Activated T-cell treated with anti-CD3 and anti-CD28 coated beads for 24 hours (primary cell): ENCODE measurements at places on chromosomes 2 and 18.

- DNase-seq = no peak
These were observed 103.2 kb downstream of the SLC8A1 start for GRCh38 chr2:40348665-40349064.

GRCh38 chr2:141513853-141514252, 617.0 kb downstream of the LRP1B start:
- no peak for DNase-seq

DNA sequence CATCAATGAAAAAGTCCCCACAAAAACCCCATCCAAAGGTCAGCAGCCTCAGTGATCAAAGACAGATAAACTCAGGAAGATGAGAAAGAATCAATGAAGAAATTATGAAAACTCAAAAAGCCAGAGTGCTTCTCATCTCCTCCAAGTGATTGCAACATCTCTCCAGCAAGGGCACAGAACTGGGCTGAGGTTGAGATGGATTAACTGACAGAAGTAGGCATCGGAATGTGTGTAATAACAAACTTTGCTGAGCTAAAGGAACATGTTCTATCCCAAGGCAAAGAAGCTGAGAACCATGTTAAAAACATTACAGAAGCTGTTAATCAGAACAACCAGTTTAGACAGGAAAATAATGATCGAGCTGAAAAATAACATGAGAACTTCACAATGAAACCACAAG, 442.8 kb upstream of the SYT4 start:
- no peak for DNase-seq

DNA sequence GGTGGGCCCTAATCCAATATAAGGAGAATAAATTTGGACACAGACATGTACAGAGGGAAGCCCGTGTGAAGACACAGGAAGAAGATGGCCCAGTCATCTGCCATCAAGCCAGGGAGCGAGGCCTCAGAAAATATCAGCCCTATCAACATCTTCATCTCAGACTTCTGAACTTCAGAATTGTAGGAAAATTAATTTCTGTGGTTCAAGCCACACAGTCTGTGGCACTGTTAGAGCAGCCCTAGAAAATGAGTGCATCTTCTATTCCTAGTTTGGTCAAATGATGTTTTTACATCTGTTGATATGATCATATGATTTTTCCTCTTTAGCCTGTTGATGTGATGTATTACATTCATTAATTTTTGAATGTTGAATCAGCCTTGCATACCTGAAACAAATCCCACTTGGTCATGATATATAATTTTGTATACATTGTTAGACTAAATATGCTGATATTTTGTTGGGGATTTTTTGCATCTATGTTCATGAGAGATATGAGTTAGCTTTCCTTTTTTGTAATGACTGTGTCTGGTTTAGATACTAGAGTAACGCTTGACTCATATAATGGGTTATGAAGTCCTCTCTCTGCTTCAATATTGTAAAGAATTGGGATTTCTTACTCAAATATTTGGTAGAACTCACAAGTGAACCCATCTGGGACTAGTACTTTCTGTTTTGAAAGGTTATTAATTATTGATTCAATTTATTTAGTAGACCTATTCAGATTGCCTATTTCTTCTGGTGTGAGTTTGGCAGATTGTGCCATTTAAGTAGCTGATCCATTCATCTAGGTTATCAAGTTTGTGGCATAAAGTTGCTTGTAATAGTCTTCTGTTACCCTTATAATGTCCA, 451.4 kb downstream of the EIPR1 start:
- DNase-seq = no peak

GRCh38 chr2:3290655-3291054, 87.0 kb downstream of the EIPR1 start:
- DNase-seq = no peak

GRCh38 chr2:128008074-128008672, 19.7 kb downstream of the SAP130 start:
- no peak for DNase-seq

- no peak for DNase-seq
These were observed 120.6 kb upstream of the FBXO11 start for GRCh38 chr2:48026865-48027264.

- DNase-seq = no peak
These were observed 16.5 kb downstream of the RNF149 start for GRCh38 chr2:101291973-101292372.

- no peak for DNase-seq
These were observed 55.6 kb downstream of the CCDC85A start for GRCh38 chr2:56239437-56239836.

- DNase-seq = no peak
These were observed 199.4 kb downstream of the IRS1 start for GRCh38 chr2:226600184-226600583.

- no peak for DNase-seq
These were observed 56.0 kb downstream of the AGAP1 start for GRCh38 chr2:235549735-235550377.

DNA sequence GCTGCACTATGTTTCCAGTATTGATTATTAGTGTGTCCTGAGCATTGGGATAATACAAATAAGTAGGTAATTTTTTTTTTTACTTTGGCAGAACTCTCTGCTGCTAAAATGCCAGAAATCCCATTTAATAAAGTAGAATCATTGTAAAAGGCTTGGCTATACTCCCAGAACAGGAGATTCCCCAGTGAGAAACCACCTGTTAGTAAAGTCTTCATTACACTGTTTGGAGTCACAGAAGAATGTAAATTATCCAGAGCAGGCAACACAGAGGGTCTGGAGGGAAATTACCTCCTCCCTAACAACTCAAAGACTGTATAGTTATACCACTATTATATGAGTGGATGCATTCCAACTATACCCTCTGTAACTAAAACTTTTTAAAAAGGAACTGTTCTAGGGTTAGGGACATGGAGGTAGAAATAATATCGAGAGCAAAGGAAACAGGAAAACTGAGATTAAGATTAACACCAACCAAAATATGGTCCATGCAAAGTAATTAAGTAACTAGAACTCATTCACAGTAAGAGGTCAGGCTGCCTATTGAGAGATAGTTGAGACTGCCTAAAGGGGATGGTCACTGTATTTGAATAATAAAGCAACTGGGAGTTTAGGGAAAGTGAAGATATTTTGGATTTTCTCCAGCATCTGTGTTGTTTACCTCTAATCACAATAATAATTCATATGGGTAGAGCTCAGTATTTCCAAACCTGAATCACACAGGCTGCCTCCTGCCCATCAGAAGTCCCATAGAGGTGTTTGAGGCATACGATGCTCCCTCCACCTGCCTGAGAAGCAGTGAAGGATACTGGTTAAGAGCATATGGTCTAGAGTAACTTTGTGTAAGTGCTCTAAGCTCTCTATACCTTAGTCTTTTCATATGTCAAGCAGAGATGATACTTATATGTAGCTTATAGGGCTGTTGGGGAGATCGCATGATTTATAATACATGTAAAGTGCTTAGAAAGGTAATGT, 34.4 kb downstream of the MAP2 start:
- DNase-seq = no peak

GRCh38 chr18:475202-476031, 25.1 kb downstream of the COLEC12 start:
- DNase-seq = no peak
